ENCODE measurements at places on chromosomes 5 and 9.

DNA sequence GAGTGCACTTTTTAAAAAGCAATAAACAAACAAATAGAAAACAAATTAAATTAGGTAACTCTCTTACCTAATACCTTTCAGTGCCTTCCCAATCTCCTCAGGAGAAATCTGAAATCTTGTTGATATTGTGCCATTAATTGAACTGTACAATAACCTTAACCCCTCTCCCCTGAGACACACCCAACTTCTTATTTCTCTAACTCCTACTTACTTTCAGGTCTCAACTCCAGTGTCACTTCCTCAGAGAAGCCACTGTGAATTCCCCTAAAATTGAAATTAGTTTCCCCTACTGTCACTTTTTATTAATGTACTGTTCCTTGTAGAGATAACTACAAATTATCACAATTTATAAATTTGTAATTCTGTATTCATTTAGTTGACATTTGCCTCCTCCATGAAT is 295.3 kb upstream of the TNC start:
- no peak for DNase-seq

DNA sequence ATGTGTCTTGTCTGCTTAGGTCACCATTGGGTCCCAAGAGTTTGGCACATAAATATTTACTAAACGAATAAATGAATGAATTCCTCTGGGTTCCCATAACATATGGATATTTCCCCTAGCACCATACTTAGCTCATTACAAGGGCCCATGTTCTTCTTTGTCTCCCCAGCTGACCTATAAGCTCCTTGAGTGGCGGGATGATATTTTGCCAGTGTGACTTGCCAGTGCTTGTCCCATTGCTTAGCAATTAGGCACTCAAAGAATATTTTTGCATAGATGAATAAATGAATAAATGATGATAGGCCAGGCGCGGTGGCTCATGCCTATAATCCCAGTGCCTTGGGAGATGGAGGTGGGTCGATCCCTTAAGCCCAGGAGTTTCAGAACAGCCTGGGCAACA is 16.9 kb upstream of the CTNNA1 start:
- DNase-seq, result peak; percentile 84

DNA sequence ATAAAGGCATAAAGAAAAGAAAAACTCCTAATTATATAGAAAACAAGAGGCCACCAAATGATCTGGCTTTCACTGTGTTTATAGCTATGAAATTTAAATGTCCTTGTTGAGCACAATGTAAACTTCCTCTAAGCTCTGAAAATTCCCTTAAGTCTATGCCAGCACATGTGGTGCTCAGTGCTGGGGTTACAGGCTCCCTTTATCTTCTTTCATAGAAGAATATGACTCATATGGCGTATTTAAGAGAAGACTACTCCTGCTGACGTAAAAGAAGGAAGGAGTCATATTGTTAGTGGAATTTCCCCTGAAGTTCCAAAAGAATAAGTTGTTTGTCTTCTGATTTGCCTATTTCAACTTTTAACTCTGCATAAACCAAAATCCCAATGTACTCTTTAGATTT is 30.4 kb downstream of the RNF145 start:
- no peak for DNase-seq

GRCh38 chr5:77423022-77423750 is 68.9 kb downstream of the WDR41 start:
- peak; percentile 14 for DNase-seq

DNA sequence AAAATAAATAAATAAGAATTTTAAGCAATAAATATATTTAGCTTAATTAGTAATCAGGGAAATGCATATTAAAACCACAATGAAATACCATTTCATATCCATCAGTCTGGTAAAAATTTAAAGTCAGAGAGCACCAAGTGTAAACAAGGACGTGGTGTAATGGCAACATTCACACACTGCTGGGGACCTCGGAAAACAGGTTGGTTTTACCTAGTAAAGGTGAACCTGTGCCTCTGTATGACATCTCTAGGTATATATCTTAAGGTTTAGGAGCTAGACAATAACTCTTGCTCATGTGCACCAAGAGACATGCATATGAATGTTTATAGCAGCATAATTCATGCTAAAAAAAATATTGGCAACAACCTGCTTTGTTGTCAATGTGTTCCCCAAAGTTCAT is 29.7 kb downstream of the FNBP1 start:
- DNase-seq, result no peak

DNA sequence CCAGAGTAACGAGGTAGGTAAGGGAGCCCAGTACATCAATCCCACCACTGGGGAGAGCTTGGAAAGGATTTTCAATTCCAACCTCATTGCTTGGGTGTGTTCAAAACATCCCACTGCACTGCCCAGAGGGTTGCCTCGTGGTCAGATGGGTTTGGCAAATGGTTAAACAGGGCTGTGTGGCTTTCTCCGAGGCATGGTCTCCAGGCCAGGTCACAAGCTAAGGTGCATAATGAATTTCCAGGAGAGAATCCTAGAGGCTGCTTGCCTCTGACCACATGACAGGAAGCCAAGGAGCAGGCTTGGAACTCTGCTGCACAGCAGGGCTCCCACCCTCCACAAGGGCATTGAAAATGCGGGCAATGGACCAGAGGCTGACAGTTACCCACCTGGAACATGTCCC is 51.6 kb downstream of the DAP start:
- no peak for DNase-seq

DNA sequence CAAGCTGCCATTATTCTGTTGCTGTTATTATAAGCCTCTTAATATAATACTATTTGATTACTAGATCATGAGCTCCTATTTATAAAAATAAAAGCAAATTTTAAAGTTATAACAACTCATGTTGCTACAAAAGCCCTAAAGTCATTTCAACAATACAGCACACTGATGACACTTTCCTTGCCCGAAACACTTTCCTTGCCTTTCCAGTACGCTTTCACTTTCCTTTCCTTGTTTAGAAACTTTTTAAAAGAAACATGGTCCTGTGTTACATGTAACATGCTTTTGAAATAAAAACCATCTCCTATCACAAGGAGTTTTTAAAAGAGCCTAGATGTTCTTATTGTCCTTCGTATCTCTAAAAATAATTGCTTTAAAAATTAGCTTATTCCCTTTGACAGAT is 688.4 kb downstream of the PTPRD start:
- DNase-seq, result no peak

GRCh38 chr5:153153086-153153485 is 337.4 kb upstream of the GRIA1 start:
- DNase-seq, result no peak

DNA sequence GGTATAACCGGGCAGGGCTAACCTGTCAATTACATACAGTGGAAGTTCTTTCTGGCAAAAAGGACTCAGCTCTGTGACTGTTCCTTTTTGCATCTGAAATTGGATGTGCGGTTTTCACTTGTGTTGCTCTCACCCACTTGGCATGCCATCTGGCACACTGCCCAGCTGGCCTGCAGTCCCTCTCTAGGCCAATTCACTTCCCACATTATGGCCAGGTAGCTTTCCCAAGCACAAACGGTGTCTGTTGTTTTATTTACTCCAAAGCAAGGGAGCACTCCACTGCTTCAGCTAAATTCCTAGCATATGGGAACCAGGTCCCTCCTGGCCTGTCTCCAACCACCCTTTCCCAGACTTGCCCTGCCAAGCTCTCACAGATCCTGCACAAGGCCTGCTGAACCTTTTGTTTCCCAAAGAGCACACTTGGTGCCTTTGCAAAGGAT is 132.5 kb downstream of the SEMA6A start:
- no peak for DNase-seq

DNA sequence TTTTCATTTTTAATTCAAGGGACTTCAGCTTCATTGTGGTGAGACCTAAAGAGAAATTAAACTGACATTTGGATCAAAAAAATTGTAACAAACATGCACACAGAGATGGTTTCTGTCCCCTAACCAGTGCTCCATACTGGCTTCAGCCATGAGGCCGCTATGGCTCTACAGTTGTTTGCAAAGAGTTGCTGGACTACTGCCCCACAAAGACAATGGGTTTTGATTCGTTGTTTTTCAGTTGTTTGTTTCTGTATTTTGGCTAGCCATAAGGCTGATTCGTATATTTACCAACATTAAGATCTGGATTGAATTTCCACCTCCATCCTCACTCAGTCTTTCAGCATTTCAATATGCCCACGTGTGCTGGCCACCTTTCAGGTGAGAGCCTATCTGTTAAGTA is 163.7 kb upstream of the KIF2A start:
- DNase-seq, result no peak

- no peak for DNase-seq
Observed at GRCh38 chr5:66863243-66864170, 267.3 kb downstream of the MAST4 start.

DNA sequence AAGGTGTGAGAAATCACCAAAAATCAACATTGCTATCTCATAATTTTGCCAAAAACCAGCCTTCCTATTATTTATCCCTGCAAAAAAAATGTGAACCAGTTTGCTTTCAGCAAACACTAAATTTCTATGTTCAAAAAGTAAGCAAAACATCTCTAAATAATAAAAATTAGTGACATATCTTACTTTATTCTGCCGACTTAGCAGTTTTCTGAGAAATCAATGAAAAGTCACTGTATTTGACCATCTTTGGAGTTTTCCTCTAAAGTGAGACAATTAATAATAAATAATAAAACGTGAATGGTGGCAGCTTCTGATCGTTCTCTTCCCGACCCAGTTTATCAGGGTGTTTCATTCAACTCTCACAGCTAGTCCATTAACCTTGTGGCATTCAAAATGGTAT is 158.6 kb upstream of the TARS1 start:
- DNase-seq, result no peak

GRCh38 chr5:65127161-65127901 is 354.4 kb downstream of the ADAMTS6 start:
- DNase-seq, result no peak

- no peak for DNase-seq
Observed at GRCh38 chr9:70566751-70567150, 152.3 kb upstream of the KLF9 start.

DNA sequence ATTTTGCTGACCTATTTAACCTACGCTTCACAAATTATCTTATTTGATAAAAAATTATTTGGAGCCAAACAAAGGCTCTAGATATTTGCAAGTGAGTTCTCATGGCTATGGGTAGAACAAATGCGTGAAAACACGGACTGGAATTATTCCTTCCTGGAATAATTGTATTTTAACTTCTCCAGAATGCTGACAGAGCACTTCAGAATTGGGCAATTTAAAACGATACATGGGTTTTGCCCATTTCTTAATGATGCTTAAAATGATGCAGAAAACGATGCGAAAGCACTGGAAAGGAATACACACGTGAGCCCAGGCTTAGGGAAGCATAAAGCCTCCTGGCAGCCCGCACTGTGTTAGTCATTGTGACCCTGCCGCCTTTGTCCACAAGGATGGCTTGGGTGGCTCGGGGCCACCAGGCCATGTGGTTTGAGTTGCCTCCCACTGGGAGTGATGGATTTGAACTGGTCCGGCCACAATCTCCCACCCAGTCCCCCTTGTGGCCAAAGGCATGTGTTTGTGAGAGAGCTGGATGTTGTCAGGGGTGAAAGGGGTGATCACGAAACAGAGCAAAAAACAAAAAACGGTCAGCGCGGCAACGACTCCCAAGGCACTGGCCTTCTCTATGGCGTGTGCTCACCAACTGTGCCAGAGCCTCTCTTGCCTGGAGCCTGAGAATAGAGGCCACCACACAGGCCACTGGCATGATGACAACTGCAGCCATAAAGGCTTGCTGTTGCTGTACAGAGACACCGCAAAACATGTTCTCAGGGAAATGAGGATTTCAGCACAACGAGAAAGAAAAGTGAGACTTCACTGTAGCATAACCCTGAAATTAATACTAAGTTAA is 234.2 kb upstream of the ADAMTS16 start:
- DNase-seq, result no peak

- no peak for DNase-seq
Observed at GRCh38 chr9:113708821-113709713, 167.0 kb upstream of the ZNF618 start.

- DNase-seq, result no peak
Observed at GRCh38 chr5:154620411-154620810, 134.8 kb upstream of the LARP1 start.

DNA sequence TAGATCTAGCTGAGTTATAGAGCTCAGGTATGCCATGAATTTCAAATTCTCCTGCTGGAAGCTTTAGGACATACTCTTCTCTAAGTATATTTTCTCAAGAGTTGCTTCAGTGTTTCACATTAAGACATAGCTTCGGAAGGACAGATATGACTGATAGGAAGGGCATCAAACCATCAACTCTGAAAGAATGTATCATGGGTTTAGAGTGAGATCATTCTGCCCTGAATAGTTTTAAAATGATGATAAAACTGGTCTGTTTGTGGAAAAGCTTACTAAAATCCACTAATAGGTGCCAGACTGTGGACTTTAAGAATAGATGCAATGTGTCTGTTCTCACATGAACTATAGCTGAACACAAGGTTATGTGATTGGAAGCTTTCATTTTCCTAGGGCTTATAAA is 8.4 kb downstream of the SPEF2 start:
- DNase-seq, result no peak

- no peak for DNase-seq
Observed at GRCh38 chr5:109347252-109347888, 62.4 kb downstream of the PJA2 start.

DNA sequence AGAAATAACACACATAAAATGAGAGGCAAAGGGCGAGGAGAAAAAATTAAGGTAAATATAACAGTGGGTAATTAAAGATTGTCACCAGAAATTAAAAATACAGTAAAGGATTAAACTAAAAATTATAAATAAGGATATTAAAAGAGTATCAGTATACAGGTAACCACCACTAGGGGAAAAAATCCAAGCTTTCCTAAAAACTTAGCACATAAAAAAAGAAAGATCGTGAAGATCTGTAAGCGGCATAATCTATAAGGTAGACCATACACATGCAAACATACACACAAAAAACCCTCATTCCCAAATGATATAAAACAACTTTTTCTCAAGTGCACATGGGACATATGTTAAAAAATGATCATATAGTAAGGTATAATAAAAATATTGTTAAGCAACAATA is 577.3 kb upstream of the NUDT12 start:
- DNase-seq, result no peak
